Activated CD8-positive, alpha-beta T cell treated with anti-CD3 and anti-CD28 coated beads for 36 hours (primary cell): ENCODE measurements at places on chromosomes 5 and 9.

- no peak for DNase-seq
These were observed 8.4 kb downstream of the DCANP1 start for GRCh38 chr5:135438636-135439221.

DNA sequence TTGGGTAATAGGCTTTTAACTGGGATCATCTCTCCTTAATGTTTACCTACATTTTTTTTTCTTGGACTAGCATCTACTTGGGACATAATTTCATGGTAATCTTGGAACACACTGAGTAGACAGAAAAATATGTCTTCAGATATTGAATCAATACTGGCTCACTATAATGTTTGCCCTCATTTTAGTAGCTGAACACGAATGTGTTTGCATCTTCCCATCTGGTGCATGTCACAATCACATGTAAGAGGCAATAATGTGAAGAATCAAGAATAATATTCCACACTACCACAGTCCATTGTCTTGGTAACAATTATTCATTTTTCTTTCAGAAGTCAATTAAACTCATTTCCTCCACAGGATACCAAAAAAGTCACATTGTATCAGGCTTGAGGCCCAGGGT, 382.7 kb upstream of the CDH10 start:
- DNase-seq: no peak

DNA sequence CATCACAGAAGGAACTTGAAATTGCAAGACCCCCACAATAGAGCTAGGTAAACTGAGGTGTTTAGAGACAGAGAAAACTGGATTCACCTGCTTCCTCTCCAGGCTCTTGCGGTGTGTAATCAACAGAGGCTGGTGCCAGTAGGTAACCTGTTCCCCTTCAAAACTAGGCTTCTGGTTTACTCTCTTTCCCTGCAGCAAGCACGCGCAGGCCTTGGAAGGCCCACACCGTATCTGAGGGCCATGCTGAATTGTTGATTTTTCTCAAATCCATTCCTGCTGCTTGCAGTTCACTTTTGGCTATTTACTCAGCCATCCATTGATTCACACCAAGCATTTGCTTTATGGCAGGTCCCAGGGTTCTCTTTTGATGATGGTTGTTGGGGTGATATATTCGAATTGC, 667 bp upstream of the FRRS1L start:
- no peak for DNase-seq

GRCh38 chr9:136354592-136355085, 8.9 kb downstream of the DNLZ start:
- no peak for DNase-seq

DNA sequence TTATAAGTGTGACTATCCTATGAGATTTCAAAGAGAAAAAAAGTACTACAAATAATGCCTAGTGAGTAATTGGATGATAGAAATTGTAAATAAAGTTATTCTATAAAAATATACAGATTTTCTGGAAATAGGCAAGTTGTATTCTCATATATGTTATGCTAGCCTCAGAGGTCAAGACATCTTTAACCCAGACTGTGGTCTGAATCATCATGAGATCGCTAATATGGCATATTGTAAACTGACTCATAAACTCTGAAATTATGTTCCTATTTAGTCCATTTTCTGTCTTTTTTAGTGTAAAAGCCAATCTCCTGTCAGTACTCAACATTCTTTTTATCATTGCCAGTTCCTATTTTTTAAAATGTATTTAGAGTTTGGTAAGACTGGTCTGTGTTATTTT, 14.2 kb downstream of the LOX start:
- no peak for DNase-seq

DNA sequence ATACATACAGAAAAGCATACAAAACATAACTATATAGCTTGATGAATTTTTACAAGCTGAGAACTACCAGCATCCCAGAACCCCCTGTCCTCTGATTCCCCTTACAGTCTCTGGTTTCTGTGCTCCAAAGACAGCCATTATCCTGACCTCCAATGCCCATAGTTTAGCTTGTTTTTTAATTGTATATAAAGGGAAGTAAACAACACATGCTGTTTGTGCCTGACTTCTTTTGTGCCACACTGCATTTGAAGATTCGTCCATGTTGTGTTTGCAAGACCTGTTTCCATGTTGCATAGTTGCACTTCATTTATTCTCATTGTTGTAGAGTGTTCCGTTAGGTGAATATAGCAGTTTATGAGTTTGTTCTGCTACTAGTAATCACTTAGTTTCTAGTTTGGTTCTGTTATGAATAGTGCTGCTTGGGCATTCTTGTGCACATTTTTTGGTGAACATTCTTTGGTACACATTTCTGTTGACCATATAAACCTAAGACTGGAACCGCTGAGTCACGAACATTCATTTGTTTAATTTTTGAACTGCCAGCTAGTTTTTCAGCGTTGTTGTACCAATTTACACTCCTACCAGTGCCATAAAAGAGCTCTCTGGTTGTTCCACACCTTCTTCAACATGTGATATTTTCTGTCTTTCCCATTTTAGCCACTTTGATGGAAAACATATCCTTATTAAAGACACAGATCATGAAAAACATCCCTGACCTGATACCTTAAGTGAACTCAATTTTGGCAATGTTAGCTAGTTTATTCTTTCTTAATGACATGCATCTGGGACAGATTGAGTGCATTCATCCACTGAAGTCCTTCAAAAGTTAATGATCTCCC, 78.1 kb upstream of the ANXA1 start:
- DNase-seq: no peak

DNA sequence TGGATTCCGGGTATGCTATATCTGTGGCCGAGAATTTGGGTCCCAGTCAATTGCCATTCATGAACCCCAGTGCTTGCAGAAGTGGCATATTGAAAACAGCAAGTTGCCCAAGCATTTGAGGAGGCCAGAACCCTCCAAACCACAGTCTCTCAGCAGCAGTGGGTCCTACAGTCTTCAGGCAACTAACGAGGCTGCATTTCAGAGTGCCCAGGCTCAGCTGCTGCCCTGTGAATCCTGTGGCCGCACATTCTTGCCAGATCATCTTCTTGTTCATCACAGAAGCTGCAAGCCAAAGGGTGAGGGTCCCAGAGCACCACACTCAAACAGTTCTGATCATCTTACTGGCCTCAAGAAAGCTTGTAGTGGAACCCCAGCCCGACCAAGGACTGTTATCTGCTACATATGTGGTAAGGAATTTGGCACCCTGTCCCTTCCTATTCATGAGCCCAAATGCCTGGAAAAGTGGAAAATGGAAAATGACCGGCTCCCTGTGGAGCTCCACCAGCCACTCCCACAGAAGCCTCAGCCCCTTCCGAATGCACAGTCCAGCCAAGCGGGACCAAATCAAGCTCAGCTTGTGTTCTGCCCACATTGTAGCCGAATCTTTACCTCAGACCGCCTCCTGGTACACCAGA, 23.0 kb downstream of the ZNF474 start:
- no peak for DNase-seq

DNA sequence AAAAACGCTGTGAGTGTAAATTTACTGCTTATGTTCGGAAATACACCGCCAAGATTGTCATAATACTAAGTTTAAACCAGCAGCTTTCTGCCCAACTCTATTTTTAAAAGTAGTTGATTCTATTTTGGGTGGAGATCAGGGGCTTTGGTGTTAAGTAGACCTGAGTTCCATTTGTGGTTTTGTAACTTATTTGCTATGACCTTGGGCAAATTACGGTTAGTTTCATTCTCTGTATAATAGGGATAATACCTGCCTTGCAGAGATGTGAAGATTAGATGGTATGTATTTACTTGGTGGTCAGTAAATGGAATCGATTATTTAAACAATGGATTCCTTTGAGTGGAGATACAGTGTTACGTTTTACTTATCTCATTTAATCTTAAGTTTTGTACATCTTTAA, 1.6 kb downstream of the RAD23B start:
- no peak for DNase-seq

DNA sequence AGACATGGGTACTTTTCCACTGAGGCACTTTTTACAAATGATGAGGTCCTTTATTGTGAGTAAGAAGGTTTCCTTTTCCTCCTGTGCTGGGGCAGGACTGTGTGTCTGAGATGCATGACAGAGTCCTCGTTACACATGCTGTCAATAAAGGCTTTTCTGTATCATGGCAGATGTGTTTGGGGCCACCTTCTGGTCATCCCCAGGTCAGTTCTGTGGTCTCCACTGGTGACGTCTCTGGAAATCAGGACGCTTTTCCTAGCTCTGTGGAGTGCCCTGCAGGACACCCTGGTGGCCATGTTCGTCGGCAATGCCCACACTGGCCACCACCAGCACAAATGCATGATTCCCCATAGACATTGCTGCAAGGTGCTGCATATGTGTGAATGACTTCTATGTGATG, 2.8 kb downstream of the CMBL start:
- DNase-seq: no peak

DNA sequence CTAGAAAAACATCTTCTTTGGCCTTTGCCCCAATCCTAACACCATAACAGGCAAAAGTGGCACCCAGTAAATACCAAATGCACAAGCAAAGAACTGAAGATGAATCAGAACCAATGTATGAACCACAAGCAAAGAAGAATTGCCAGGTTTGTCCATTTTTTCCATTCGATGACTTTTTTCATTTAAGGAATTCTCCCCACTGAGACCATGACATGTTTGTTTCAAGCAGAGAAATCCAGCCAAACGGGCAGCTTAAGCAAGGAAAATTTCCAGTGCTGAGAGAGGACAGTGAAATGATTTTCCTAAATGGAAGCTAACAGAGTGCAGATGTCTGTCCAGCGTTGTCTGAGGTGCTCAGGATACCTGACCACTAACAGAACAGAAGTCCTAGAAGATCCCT, 203.7 kb downstream of the ADAMTS12 start:
- DNase-seq: no peak

- no peak for DNase-seq
These were observed 5.7 kb upstream of the EXOC3 start for GRCh38 chr5:437281-437771.

DNA sequence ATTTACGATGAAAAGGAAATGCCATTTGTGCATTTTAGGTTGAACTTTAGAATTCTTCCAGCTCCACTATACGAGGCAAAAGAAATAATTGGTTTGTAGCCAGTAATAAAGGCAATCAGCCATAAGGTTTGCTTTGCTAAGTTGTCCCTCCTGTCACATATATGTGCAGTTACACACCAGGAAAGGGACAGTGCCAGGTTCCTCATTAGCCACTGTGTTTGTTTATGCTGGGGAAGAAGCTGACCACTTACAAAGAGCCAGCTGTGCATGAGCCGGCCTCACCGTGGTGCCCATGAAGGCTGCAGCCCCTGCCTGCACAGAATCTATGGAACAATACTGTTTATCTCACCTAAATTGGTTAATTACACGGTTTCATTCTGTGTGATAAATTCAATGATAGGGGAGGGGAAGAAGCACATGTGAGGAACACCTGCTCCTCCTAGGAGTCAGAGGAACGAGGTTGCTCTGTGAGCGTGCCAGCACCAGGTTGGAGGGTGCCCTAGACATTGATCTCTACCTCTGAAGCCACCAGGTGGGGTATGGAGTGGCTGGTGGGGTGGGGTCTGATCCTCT, 173.8 kb upstream of the DAP start:
- no peak for DNase-seq

GRCh38 chr9:115643948-115644727, 509.5 kb upstream of the PAPPA start:
- DNase-seq: no peak

- DNase-seq: no peak
These were observed 340.3 kb downstream of the CWC27 start for GRCh38 chr5:65108786-65109743.

DNA sequence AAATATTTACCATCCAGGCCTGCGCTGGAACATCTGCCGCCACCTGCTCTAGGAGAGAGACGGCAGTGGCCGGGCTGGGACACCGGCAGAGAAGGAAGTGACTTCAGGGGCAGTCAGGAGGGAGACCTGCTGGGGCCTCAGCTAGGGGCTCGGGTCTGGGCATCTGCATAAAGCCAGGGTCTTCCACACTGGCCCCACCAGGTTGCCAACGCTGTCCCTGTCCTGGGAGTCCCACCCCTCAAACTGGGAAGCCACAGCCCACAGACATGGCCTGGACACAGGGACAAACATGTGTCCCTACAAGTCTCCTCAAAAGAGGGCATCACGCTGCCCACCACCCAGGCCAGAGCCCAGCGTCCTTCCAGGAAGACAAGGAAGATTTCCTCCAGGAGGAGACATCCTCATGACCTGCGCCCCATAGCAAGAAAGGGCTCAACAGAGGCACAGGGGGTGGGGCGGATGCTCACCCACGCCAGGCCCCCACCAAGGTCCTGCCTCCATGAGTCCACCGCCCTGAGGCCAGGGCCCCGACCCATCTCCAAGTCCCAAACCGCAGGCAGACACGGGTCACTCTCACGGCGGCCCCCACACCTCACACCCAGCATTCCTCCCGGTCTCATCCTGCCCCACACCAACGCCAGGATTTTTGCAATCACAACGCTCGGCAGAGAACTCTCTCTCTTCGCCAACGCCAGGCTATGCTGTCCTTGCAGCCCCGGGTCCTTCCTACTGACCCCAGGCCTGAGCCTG, 9.0 kb downstream of the VAV2 start:
- DNase-seq: no peak

DNA sequence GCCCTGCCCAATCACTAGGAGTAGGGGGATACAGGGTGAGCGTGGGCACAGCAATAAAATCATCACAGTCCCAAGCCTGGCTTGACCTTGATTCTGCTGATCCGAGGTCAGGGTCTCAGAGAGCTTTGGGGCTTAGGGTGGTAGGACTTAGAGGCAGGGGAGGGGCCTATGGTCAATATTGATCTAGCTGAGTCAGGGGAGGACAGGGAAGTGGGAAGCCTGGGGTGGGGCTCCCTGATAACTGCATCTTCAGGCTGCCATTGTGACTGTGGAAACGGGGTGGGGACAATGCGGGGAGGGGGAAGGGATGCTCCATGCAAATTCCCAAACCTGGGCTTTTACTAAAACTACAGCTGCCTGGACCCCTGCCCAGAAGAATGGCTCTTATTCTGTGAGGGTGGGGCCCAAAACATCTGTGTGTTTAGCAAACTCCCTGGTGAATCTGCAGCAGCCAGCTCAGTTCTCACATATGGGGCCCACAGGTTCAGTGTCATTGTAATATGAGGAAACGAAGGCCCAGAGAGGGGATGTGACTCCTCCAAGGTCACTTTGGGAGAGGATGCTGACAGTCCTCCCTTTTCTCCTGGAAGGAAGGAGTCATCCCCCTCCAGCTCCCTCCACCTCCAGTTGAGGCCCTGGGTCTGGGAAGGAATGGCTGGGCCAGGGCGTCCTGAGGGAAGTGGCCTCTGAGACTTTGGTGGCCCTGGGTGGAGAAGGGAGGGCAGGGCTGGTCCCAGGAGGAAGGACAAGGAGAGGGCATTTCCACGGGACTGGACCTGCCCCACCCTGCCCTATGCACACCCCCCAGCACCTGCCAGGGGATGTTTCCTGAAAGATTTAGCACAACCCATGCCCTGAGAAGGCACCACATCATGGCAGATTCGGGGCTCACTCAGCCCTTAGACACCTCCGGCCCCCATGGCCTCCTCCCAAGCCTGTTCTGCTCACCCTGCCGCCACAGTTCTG, 26.4 kb downstream of the SLC6A7 start:
- no peak for DNase-seq

- no peak for DNase-seq
These were observed 4.8 kb upstream of the SLC2A8 start for GRCh38 chr9:127392166-127392565.

DNA sequence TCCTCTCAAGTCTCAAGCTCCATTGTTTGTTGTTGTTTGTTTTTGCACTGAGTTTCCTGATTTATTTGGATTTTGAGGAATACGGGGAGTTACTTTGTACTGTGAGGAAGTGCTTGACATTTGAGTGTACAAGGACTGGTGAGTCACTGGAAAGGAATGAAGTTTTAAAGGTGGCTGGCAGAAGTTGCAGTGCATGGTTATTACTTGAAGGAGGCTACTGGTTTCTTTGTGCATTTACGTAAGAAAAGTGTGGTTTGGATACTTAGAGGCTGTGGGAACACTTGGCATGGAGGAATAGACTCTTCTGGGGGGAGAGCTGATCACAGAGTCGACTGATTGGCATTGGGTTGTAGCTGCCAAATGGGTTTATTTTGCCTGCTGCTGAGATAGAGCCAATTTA, 919.0 kb downstream of the TAF11L14 start:
- DNase-seq: no peak
